AG10803 (cell line): ENCODE measurements at places on chromosomes 1 and 21.
A peak's percentile ranks its signal among the peaks of the same experiment; 100 is the strongest.

DNA sequence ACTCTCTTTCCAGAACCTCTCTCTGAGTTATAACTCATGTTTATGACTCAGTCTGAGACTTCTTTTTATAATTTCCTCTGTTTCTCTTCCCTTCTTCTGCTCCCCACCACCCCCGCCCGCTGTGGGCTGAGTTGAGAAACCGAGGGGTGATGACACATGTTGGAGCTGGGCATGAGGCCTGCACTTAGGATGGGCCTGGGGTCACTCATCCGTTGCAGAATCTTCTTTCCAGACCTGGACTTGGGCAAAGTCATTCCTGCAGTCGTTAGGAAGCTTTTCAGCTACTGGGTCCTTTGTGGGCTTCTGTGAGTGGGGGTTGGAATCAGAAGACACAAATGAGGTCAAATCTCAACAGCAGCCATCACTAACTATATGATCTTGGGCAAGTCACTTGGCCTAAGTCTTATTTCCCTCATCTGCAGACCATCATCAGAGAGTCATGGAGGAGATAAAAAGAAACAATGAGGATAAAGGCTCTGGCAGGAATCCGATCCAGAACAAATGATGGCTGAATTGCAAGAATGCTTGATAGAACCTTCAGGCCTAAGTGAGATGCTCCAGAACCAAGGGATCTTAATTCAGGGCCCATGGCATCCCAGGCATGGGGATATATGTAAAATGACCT, 53.4 kb downstream of the RPS6KA1 start:
- DNase-seq, result peak; percentile 71

DNA sequence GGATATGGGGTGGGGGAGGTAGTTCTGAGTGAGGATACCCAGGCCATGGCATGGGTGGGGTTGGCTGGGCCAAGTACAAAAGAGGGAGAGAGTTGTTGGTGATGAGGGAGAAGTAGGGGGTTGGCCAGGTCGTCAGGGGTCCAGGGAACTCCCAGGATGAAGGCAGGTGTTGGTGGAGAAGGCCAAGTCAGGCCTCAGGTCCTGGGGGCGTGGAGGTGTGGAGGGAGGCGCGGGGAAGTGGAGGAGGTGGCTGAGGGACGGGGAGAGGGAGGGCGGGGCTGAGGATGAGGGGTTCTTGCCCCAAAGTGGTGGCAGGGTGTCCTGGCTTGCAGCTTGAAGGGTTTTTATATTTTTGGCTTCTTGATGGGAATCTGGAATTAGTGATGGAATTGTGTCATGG, 61.1 kb downstream of the FOXO6 start:
- DNase-seq, result no peak

DNA sequence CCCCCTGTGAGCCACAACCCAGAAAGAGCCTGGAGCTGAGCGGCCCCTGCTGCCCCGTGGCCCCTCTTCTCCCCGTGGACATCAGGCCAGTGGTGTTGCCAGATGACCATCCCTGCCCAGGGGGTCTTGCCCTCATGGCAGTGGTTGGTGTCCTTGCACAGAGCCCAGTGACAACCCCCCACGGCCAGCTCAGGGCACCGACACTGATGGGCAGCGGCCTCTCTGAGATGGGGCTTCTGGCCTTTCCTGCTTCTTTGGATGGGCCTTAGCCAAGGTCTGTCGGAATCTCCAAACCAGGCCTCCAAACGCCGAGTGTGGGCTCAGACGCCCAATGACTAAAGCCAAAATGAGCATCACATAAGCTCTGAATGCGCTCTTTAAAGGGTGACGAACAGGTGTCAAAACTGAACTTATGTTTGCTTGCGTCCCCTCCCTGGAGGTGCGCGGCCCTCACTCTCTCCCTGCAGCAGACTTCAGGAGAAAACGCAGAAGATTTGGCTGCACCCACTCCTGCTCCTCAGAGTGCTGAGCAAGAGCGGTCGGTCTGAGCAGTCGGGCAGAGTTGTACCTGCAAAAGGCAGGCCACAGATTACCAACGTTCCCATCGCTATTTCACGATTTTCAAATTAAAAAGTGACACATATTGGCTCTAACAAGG, 41.9 kb downstream of the UBE2G2 start:
- no peak for DNase-seq

DNA sequence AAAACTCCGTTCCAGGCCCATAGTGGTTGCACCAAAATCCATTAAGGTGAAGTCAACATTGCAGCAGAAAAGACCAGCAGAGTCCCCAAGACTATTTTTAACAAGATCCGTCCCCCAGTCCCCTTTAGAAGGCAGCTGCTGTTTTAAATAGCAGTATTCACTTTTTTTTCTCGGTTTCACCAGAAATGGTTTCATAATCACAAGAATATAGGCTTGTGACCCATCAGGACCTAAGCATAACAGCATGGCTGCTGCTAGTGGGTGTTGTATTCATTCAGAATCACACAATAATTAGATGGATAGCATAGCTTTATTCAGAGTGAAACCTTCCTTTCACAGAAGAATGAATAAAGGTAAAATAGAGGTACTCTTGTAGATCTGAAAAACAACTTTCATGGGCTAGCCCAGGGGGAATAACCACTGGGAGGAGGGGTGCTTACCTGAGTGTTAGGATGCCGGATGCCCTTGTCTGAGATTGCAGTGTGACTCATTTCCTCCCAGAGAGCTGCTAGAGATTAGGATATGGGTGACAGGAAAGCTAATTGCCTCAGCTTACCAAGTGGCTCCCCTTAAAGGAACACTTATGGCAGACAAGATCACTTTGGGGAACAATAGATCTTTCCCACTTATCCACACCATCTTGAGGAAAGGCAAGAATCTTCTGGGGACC, 35.0 kb downstream of the ACKR1 start:
- DNase-seq, result no peak

- DNase-seq, result peak; percentile 97
Measured at GRCh38 chr1:55724551-55725325, 509.6 kb upstream of the USP24 start.

- DNase-seq, result no peak
Measured at GRCh38 chr1:218350035-218350525, 4.9 kb downstream of the TGFB2 start.

DNA sequence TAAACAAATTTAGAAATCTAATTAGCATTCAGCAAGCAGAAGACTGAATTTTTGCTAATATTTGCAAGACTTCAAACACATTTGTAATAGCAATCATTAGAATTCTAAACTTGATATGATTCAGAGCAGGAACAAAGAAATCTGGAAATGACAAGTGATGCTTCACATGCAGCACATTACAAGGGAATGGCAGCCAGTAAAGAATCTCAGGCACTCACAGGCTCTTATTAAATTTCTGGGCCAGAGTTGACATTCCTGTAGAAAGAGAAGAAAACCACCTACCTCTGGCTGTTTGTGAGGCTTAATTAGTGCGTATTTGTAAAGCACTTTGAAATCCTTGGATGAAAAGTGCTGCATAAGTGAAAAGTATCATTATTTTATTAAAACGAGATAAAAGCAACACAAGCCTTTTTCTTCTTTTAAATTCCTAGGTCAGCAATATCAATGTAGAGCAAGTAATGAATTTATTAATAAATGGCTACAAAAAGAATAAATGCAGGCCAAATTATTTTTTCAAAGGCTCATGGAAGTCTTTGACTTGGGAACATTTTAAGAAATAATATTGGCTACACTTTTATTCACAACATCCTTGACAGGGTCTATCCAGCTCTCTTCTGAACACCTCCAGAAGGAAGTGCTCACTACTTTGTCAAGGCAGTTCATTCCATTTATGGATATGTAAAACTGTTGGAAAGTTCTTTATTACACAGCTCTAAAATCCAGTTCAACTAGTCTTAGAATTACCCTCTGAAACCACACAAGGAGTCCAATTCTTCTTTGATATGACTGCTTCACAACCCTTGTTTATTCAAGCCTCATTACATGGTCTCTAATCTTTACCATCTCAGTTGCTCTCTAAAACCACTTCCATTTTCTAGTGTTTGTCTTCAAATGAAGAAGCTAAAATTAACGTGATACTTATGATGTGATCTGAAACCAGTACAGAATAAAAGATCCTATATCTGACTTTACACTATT, 32.1 kb upstream of the SCYL3 start:
- DNase-seq, result peak; percentile 22
